ENCODE measurements at places on chromosomes 3 and 15.

- no peak for DNase-seq
Measured at GRCh38 chr3:184526088-184526433, 35.5 kb upstream of the EPHB3 start.

DNA sequence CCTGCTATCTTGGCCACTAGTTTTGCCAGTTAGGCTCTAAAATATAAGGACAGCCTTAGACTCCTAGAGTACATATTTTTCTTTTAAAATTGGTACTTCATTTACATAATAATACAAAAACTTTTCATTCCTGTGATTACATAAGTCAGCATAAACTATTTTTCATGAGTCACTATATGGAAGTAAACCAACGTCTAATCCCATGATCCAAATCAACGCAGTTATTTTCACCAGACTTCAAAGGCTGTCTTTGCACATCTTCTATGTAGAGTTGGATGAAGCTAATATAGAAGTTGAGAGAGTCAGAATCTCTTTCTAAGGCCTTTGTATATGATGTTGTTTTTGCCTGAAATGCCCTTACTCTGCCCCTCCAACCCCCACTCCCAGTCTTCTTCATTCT lies 7.6 kb upstream of the MFSD1 start:
- DNase-seq, result no peak

GRCh38 chr3:156816091-156816793 lies 9.9 kb upstream of the LEKR1 start:
- peak; percentile 49 for DNase-seq

GRCh38 chr3:141557961-141558706 lies 71.3 kb downstream of the RASA2 start:
- no peak for DNase-seq

DNA sequence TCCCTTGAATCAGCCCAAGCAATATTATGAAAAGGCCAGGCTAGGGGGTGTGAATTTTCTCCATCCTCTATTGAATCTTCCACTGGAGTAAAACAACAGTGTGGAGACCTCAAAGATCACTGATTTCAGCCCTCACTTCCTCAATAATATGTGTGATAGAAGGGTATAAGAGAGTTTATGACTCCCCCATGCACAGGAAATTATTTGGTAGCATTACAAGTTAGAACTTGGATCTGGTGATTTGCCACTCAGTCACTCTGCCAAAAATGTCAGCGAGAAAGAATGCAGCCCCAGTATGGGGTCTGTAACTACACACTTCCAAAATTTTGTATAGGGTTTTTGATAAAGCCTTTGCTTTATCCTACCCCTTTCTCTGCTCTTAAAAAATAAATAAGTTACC lies 81.0 kb upstream of the KCNMB2 start:
- DNase-seq, result no peak

DNA sequence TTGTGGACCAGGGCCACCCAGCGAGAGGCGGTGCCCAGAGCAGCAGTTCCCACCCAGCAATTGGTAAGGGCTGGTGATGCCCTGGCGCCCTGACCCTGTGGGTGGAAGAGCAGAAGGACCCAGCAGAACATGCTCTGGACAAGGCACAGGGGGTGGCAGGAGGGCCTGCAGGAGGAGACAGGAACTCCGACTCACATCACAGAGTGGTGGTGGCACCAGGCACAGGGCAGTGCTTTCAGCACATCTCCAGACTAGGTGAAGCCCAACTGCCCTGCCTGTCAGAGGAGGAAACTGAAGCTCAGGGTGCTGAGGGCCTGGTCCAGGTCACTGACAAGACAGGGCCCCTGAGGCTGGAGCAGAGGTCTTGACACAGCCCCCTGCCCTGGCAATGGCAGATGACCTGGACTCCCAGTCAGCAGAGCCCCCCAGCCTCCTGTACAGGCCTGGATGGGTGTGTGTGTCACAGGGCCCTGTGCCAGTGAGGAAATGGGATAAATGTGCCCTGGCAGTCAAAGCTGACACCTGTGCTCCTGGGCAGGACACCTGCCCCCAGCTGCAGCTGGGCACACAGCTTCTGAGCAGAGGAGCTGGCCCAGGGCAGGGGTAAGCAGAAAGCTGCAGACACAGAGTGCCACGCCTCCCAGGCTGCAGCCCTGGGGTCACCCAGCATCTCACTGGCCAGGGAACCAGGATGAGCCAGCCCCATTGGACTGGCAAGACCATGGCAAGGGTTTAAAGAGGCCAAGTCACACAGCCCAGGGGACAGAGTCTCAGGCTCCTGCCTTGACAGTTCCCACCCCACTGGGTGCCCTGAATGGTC lies 11.4 kb downstream of the KLF15 start:
- no peak for DNase-seq

- DNase-seq, result no peak
Measured at GRCh38 chr3:81839504-81840094, 78.2 kb upstream of the GBE1 start.

DNA sequence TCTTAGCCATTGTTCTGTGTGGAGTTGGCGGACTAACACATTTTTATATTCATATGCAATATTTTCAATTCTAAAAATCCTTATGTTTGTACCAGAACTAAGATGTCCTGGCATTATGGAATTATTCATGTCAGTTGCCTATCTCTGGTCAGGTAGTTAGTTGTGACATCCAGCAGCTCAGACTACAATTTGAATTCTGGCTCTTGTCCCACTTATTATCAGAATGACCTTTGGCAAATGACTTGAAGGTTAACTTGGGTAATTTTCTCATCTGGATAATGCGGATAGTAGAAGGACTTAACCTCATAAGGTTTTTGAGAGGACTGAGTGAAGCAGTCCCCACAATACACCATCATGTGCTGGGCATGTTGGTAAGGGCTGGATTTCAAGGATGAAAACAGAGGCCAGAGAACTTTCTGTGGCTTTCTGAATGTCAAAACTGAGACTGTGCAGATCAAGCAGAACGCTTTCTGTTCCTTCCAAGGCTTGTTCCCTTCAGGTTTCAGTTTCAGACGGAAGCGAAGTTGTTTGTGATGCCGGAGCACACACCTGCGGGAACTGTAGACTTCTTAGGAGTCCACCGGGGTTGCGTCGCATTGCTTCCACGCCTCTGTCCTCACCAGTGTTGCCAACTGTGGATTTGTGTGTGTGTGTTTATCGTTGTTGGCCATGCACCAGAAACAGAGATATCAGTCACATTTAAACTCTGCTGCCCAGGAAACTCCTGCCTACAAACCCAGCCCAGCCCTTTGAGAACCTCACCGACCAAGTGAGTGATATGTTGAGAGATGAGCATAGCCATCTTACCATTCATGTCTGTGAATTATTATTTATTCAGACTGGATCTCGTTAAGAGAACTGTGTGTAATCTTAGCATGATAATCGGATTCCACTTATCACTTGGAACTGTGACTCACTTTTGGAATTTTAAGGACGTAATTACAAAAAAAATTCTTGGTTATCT lies 76.0 kb downstream of the PTPRG start:
- DNase-seq, result no peak

DNA sequence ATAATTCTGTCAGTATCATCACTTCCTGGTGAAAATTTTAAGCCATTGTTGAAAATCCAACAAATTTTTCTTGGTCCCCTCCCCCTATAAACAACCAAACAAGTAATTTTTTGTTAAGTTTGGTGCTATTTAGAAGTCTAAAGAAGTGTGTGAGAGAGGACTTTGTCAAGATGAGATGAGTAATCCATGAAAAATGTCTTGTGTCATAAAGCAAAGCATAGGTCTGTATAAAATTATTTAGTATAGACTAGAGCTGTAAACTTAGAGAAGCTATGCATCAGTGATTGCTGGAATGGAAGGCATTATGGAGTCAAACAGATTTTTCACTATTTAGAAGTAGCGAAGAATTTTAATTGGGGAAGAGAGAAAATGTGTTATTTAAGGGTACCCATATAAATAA lies 31.4 kb downstream of the MAPK6 start:
- DNase-seq, result no peak

DNA sequence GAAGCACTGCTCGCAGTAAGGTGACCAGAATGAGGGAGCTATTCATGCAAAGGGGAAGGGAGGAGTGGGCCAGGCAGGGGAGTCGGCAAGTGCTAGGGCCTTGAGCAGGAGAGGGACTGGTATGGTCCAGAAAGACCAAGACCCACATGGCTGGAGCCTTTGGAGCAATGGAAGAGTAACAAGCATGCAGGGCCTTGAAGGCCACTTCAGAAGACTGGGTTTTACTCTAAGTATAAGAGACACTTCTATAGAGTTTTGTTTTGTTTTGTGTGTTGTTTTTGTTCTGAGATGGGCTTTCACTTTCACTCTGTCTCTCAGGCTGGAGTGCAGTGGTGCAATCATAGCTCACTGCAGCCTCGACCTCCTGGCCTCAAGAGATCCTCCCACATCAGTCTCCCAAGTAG lies 42.0 kb downstream of the BFSP2 start:
- DNase-seq, result no peak

GRCh38 chr15:101152914-101153313 lies 98.9 kb downstream of the CHSY1 start:
- no peak for DNase-seq
